ENCODE measurements at places on chromosomes 13 and 19.

DNA sequence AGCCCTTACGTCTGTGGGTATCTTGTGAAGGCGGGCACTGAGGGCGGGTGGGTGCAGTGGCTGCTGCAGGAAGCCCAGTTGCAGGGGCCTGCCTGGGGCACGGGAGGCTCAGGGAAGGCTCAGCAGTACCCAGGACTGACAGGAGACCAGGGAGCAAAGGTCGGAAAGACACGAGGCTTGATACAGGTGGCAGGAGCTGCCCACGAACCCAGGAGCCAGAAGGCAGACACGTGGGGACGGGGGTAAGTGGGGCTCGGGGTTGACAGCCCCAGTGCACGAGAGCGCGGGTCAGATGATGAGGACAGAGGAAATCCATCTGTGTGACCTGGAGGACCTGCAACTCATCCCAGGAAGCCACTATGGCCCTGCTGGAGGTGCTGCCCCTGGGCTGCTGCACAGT is 25.3 kb downstream of the ELAVL1 start:
- no peak for DNase-seq

DNA sequence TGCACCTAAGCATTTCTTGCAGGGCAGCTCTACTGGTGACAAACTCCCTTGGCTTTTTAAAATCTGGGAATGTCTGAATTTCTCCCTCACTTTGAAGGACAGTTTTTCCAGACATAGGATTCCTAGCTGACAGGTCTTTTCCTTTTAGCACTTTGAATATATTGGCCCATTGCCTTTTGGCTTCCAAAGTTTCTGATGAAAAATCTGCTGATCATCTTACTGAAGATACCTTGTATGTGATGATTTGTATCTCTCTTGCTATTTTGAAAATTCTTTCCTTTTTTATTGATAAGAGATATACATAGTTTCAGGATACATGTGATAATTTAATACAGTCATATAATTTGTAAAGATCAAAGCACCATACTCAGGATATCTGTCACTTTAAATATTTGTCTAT is 211.1 kb downstream of the ZIC5 start:
- DNase-seq = no peak

DNA sequence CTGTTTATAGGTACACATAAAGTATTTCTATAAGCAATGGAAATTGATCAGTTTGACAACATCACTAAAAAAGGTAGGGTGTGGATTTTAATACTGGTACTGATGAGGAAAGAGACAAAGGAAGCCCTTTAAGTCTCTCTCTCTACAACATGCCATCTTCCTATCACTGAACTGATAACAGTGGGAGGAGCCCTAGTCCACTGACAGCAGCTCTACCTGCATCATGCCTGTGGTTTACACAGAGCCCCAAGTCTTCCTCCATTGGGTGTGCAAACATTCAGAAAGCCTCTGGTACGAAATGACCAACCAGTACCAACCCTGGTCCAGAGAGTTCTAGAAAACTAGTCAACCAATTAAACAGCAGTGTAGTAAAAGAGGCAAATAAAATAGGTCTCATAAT is 53.4 kb downstream of the KLF12 start:
- no peak for DNase-seq

- no peak for DNase-seq
Measured at GRCh38 chr19:27709496-27709895, 1503.5 kb downstream of the UQCRFS1 start.

- no peak for DNase-seq
Measured at GRCh38 chr19:29812881-29813275, 1.1 kb downstream of the CCNE1 start.

DNA sequence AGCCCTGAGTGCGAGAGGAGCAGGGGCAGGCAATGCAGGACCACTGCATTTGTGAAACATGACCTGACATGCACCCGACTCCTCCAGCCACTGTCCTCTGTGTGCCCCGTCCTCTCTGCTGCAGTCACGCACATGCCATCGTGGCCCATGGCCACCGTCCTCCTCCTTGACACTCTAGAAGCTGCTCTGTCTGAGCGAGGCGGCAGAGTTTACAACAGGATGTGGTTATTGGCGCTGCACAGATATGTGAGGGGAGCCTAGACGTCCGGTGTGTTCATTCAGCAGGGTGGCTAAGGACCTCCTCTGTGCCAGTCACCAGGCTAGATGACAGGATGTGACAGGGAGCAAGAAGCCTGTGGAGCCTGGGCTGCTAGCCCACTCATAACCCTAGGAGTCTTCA is 277.8 kb downstream of the FOXO1 start:
- DNase-seq = peak; percentile 72

GRCh38 chr13:85819513-85819912 is 20.3 kb upstream of the SLITRK6 start:
- DNase-seq = no peak

All from activated CD4-positive, alpha-beta T cell treated with anti-CD3 and anti-CD28 coated beads, Interleukin-2, amount 50 U/mL, for 1 hour (primary cell).